Right atrium auricular region (tissue), 2 donors: ENCODE measurements at places on chromosomes 16 and 17.

DNA sequence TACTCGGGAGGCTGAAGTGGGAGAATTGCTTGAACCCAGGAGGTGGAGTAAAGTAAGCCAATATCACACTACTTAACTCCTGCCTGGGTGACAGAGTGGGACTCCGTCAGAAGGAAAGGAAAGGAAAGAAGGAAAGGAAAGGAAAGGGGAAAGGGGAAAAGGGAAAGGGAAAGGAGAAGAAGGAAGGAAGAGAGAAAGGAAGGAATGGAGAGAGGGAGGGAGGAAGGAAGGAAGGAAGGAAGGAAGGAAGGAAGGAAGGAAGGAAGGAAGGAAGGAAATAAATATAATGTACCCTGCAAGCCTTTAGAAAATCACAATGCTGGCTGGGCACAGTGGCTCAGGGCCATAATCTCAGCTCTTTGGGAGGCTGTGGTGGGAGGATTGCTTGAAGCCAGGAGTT lies 27.3 kb downstream of the SLC5A11 start:
- H3K4me3 ChIP-seq, result no peak overlapping the region
- H3K36me3 ChIP-seq, result no peaks in the 10 kb centered on the region
- no peak overlapping the region for H3K27ac ChIP-seq

DNA sequence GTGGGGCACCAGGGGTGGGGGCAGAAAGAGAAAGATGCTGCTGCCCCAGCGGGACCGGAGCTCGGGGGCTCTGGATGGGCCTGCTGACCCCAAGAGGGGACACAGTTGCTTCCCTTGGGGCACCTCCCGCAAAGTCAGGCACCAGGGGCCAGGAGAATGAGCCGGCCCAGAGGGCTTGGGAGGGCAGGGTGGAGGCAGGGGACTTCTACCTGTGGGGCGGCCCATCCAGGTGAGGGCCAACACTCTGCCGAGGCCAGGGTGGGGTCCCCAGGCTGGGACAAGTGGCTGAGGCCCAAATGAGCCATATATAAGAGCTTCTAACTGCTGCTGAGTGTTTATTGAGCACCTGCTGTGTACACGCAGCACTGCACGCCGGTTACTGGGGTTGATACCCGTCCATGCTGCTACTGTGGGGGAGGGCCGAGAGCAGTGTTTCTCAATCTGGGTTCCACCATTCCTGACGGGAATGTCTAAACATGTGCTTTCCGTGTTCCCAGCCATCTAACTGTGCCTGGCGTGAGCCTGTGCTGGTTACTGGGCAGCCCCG lies 211.7 kb upstream of the GSE1 start:
- no peaks in the 10 kb centered on the region for H3K27me3 ChIP-seq
- H3K4me3 ChIP-seq, result no peak overlapping the region
- peaks cover 16% of the 10 kb centered on the region for H3K4me1 ChIP-seq
- no peak for DNase-seq

GRCh38 chr17:71055128-71055527 lies 885.8 kb downstream of the KCNJ2 start:
- H3K36me3 ChIP-seq, result no peaks in the 10 kb centered on the region
- H3K4me1 ChIP-seq, result no peaks in the 10 kb centered on the region
- H3K4me3 ChIP-seq, result no peak overlapping the region
- DNase-seq, result no peak
- no peak overlapping the region for H3K27ac ChIP-seq

DNA sequence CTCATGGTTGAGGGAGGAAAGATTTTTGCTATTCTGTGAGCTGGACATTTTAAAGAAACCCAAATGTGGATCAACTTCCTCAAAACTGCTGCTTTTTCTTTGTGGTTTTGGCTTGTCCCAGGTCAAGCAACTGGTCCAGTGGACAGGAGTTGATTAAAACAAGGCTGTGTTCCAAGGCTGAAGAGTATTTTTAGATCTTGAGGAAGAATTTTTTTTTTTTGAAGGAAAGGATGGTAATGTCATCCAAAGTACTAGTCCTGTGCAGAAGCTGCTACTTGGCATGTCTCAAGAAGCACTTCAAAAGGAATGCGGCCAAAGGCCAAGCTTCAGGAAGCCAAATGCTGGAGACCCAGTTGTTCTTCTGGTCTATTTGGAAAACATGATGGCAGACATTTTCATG lies 8.0 kb upstream of the MYH2 start:
- H3K4me3 ChIP-seq, result no peak overlapping the region
- H3K27me3 ChIP-seq, result no peaks in the 10 kb centered on the region
- no peaks in the 10 kb centered on the region for H3K36me3 ChIP-seq
- no peak for DNase-seq
- no peak overlapping the region for H3K27ac ChIP-seq

DNA sequence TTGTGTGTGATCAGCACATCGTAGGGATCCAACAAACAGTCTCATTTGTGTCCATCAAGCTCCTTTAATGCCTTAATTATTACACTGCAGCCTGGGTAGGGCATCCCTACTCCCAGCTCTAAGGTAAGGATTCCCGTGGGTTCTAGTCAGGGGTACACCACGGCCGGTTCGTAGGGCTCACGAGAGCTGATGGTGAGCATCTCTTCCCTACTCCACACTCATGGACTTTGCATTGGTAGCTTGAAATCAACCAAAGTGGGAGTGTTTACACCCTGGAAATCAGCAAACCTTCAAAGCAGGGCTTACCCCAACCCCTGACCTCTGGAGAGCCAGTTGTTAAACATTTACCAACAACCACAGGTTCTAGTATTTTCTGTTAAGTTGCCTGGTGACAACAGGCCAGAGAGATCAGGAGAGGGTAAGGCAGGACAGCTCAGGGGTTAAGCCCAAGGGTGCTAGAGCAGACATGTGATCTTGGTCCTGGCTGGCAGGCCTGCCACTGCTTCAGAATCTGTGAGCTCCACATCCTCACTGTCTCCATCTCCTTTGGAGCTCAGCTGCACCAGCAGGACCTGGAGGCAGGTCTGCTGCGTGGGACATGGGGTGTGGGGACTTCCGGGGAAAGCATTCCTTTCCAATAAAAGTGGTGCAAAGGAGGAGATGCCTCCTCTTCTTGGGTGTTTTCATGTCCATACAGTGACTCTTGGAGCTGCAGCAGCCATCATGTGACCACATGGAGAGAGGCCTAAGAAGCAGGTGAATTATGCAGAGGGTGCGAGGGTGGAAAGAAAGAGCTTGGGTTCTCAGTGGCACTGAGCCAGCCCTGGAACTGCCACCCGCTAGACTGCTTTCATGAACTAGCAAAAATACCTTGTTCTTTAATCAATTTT lies 36.1 kb upstream of the ZCCHC14 start:
- no peaks in the 10 kb centered on the region for H3K4me1 ChIP-seq
- H3K4me3 ChIP-seq, result no peak overlapping the region
- H3K36me3 ChIP-seq, result no peaks in the 10 kb centered on the region
- no peak overlapping the region for H3K27ac ChIP-seq

DNA sequence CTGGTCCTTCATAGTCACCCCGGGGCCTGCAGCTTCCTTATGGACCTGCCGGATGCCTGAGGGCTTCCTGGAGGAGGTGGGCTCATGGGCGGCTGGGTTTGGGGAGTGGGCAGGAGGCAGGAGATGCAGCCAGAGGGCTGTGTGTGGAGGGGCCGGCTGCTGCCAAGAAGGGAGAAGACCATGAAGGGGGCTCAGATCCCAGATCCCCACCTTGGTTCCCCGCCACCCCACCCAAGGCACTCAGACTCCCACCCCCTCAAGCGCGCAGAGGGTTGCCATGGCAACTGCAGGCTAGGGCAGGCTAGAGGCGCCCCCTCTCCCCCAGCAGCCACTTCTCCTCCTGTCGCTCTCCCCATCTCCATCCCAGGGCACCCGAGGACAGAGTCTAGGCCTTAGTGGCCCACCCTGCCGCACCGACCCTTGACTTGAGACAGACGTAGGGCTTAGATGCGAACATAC lies 104.5 kb downstream of the CRLF3 start:
- no peak overlapping the region for H3K4me3 ChIP-seq
- peak; percentile 28 for DNase-seq
- no peak overlapping the region for H3K27ac ChIP-seq
- H3K27me3 ChIP-seq, result no peaks in the 10 kb centered on the region

- no peak overlapping the region for H3K4me3 ChIP-seq
- no peaks in the 10 kb centered on the region for H3K27me3 ChIP-seq
- no peak for DNase-seq
- H3K36me3 ChIP-seq, result no peaks in the 10 kb centered on the region
- H3K4me1 ChIP-seq, result no peaks in the 10 kb centered on the region
These were observed 7.6 kb downstream of the RAB40B start for GRCh38 chr17:82690786-82691489.

- DNase-seq, result no peak
- peak overlapping the region; percentile 96 for H3K27ac ChIP-seq
These were observed 987 bp downstream of the SLC16A5 start for GRCh38 chr17:75088465-75089417.

DNA sequence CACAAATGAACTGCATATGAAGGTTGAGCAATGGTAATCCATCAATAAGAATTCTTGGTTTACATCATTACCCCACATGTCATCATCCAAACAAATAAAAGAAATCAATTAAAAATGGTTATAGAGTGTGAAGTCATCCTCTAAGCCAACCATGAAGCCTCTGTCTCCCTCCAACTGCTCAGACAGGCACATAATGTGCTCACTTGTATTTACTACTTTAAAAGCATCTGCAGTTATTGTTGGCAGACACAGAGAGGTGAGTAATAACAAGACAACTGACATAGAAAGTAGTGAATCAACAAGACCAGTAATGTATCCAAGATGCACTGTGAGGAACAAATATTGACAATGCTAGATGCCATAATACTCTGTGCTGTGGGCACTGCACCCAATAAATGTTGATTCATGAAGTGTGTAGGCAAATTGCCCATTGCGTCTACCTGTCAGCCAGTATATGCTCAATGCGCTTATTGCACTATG lies 20.0 kb downstream of the ADAMTS18 start:
- no peaks in the 10 kb centered on the region for H3K4me1 ChIP-seq
- no peaks in the 10 kb centered on the region for H3K36me3 ChIP-seq
- H3K4me3 ChIP-seq, result no peak overlapping the region
- H3K27me3 ChIP-seq, result no peaks in the 10 kb centered on the region

DNA sequence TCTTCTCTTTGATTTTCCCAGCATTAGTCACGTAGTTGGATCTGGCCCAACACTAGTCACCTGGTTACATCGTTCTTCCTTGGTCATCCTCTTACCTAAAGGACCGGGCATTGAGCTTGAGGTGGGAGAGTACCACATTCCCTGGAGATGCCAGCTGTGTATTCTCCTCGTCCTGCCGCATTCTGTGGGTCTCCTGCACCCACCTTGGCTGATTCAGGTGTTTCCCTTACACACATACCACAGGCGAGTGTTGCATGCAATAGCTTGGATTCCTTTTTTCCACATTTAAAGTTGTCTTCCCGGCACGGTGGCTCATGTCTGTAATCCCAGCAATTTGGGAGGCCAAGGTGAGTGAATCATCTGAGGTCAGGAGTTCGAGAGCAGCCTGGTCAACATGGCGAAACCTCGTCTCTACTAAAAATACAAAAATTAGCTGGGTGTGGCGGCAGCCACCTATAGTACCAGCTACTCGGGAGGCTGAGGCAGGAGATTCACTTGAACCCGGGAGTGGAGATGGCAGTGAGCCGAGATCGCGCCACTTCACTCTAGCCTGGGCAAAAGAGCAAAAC lies 21.6 kb upstream of the CLEC18C start:
- no peaks in the 10 kb centered on the region for H3K4me1 ChIP-seq
- no peak for DNase-seq
- peaks cover 78% of the 10 kb centered on the region for H3K36me3 ChIP-seq
- H3K4me3 ChIP-seq, result no peak overlapping the region
- no peak overlapping the region for H3K27ac ChIP-seq

GRCh38 chr16:847681-848445 lies 47.3 kb upstream of the GNG13 start:
- H3K36me3 ChIP-seq, result no peaks in the 10 kb centered on the region
- H3K4me1 ChIP-seq, result no peaks in the 10 kb centered on the region
- H3K4me3 ChIP-seq, result no peak overlapping the region
- no peak for DNase-seq
- H3K27ac ChIP-seq, result no peak overlapping the region

- no peak for DNase-seq
- H3K36me3 ChIP-seq, result no peaks in the 10 kb centered on the region
- no peaks in the 10 kb centered on the region for H3K27me3 ChIP-seq
- no peaks in the 10 kb centered on the region for H3K4me1 ChIP-seq
- no peak overlapping the region for H3K27ac ChIP-seq
- H3K4me3 ChIP-seq, result no peak overlapping the region
These were observed 165.1 kb downstream of the PHKB start for GRCh38 chr16:47626246-47626645.

- no peak for DNase-seq
- no peaks in the 10 kb centered on the region for H3K27me3 ChIP-seq
- H3K4me3 ChIP-seq, result no peak overlapping the region
These were observed 101.4 kb upstream of the ZFHX3 start for GRCh38 chr16:73149334-73149733.

GRCh38 chr16:54203384-54203783 lies 83.2 kb downstream of the IRX3 start:
- no peak for DNase-seq
- H3K4me1 ChIP-seq, result no peaks in the 10 kb centered on the region
- no peaks in the 10 kb centered on the region for H3K36me3 ChIP-seq
- H3K27me3 ChIP-seq, result no peaks in the 10 kb centered on the region
- H3K27ac ChIP-seq, result no peak overlapping the region

DNA sequence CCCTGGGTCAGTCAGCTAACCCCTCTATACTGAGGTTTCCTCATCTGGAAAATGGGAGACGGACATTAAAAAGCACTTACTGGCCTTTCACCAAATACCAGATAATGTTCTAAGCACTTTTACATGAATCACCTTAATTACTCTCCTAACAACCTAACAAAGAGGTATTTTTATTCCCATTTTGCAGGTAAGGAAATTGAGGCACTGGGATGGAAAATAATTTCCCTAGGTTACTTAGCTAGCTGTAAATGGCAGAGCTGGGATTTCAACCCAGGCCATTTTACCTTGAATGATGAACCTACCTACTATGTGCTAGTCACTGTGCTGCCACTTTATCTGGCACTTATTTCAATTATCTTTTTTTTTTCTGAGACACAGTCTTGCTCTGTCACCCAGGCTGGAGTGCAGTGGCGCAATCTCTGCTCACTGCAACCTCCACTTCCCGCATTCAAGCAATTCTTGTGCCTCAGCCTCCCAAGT lies 3.7 kb downstream of the KIF22 start:
- H3K36me3 ChIP-seq, result peaks cover 21% of the 10 kb centered on the region
- H3K4me1 ChIP-seq, result peaks cover 17% of the 10 kb centered on the region
- no peaks in the 10 kb centered on the region for H3K27me3 ChIP-seq

GRCh38 chr16:86610779-86611524 lies 32.6 kb downstream of the FOXL1 start:
- no peak overlapping the region for H3K4me3 ChIP-seq
- H3K4me1 ChIP-seq, result no peaks in the 10 kb centered on the region
- no peaks in the 10 kb centered on the region for H3K27me3 ChIP-seq

- no peaks in the 10 kb centered on the region for H3K36me3 ChIP-seq
- no peak overlapping the region for H3K27ac ChIP-seq
- no peak for DNase-seq
These were observed 39.4 kb downstream of the SYCE1L start for GRCh38 chr16:77238593-77238992.
